ENCODE measurements at places on chromosomes 12 and 14.

- no peak for DNase-seq
These were observed 9.8 kb downstream of the CCER1 start for GRCh38 chr12:90945070-90945649.

DNA sequence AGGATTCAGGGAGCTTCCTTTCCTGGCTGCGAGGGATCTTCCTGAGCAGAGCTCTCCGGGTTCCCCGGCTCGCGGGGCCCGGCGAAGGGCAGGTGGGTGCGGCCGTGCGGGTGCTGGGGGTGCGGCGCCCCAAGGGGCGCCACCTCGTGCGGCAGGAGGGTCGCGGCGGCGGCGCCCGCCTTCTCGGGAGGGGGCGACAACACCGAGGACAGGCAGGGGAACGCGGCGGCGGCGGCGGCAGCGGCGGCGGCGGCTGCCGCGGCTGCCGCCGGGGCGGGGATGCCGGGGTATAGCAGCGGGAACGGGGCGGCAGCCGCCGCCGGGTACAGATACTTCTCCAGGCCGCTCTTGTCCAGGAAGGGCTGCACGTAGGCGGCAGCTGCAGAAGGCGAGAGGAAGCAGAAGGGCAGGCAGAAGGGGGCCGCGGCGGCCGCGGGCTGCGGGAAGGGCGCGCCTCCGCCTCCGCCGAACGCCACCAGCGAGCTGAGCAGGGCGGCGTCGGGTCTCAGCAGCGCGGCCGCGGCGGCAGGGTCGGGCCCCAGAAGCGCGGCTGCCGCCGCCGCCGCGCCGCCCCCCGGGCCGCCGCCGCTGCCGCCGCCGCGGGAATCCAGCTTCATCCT lies 2.7 kb downstream of the BHLHE41 start:
- no peak for DNase-seq

GRCh38 chr12:119692410-119692809 lies 24.5 kb downstream of the PRKAB1 start:
- DNase-seq, result no peak

DNA sequence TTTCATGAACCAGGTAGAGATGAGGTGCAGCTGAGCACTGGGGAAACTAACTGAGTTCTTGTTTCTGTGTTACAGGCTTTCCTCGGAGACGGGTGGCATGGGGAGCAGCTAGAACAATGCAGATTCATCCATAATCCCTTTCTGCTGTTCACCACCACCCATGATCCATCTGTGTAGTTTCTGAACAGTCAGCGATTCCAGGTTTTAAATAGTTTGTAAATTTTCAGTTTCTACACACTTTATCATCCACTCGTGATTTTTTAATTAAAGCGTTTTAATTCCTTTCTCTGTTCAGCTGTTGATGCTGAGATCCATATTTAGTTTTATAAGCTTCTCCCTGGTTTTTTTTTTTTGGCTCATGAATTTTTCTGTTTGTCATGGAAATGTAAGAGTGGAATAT lies 19.9 kb downstream of the MAP3K12 start:
- no peak for DNase-seq

DNA sequence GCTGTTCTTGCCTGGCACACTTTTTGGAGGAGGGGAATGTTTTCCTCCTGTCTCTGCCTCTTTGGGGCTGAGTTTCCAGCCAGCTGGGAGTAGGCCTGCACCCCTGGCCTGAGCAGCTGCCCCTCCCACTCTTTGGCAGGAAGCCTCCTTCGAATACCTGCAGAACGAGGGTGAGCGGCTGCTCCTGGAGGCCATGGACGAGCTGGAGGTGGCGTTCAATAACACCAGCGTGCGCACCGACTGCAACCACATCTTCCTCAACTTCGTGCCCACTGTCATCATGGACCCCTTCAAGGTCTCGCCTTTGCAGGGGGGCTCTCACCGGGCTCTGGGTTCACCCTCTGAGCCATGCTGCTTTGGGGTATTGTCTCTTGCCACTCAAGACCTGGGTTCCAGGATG lies 69.4 kb downstream of the FOXN4 start:
- DNase-seq, result no peak

DNA sequence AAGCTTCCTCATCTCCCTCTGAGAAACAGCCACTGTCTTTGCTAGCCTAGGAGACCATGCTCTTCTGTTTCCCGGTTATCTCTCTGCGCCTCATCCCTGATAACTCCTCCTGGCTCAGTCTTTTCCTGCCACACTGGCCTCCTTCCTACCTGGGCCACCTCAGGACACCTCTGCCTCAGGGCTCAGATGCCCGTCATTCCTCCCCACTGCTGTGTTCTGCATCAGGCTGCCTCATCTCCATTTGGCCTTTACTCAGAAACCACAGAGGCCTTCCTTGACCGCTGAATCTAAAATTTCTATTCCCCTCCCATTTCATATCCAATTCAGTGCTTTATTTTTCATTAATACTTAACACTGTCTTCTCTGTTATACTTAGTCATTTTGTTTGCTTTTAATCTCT lies 311.0 kb upstream of the RGS6 start:
- DNase-seq, result no peak

- DNase-seq, result no peak
These were observed 474.8 kb downstream of the TMTC2 start for GRCh38 chr12:83161456-83161855.

GRCh38 chr14:49879646-49880204 lies 13.2 kb upstream of the ARF6 start:
- peak; percentile 46 for DNase-seq

DNA sequence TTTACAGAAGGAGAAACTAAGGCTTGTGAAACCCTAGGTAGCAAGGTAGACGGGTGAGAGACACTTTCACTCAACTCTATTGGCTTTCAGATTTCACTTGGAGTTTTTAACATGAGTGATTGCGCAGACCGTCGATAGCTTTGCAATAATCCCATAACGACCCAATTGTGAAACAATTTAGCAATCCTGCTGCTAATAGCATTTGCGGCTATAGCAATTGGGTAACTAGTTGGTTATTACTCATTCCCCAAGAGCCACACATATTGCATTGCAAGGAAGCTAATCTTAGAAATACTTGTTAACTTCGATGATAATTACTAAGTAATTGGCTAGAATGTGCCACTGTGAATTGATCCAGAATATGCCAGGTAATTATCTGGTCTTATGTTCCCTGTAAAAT lies 159.9 kb upstream of the NOS1 start:
- no peak for DNase-seq

DNA sequence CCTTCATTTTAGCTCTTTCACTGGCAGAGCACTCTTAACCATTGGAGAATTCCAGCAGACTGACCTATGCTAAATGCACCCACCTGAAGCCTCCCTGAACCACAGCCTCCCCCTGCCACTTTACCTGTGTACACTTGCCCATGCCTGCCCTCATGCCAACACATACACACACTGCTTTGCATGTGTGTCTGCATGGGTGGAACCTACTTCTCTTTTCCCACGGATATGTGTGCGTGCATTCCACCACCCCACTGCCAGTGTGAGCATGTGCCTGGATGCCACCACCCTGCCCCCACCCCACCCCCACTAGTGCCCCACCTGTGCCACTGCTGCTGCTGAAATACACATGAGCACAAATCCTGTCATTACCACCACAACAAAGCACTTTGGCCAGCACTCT lies 49.5 kb upstream of the EEA1 start:
- DNase-seq, result no peak

GRCh38 chr14:93729993-93730392 lies 58.3 kb downstream of the PRIMA1 start:
- no peak for DNase-seq

- DNase-seq, result no peak
These were observed 342.6 kb upstream of the NAV3 start for GRCh38 chr12:77488041-77488620.

DNA sequence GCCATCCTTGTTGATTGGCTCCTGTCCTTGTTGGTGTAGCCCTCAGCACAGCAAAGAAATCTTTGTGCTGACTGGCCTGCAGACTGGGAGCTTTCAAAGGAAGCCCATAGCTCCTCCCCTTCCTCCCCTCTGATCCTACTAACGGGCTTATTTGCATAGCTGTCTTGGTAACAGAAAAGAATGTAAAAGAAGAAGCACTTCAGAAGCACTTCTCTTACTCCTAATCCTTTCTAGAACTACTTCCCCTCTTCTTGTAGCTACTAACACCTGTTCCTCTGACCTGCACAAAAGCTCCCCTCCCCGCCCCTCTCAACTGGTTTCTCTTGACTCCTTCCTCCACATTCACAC lies 14.3 kb upstream of the RIC8B start:
- DNase-seq, result peak; percentile 43

GRCh38 chr14:31196839-31197492 lies 10.6 kb downstream of the HECTD1 start:
- DNase-seq, result no peak

- no peak for DNase-seq
These were observed 88.1 kb upstream of the TMEM263 start for GRCh38 chr12:106867651-106868050.

DNA sequence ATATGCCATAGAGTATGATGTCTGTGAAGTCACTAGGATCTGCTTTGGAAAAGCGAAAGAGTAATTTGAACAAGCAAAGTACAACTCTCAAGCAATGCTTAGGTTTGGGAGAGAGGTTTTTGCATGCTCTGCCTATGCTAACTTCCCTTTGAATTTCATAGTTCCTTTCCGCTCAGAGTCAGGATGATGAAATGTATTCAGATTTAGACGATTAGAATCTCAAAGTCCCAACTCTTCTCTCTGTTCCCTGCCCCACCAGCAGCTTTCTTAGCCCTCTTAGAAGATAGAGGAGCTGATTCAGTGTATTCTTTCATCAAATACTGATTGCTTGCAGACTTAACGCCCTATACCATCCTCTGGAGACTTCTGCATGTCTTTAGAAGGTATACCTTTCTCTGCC lies 11.5 kb downstream of the RAB5B start:
- no peak for DNase-seq

- DNase-seq, result no peak
These were observed 136.8 kb downstream of the DACT1 start for GRCh38 chr14:58774531-58774930.

DNA sequence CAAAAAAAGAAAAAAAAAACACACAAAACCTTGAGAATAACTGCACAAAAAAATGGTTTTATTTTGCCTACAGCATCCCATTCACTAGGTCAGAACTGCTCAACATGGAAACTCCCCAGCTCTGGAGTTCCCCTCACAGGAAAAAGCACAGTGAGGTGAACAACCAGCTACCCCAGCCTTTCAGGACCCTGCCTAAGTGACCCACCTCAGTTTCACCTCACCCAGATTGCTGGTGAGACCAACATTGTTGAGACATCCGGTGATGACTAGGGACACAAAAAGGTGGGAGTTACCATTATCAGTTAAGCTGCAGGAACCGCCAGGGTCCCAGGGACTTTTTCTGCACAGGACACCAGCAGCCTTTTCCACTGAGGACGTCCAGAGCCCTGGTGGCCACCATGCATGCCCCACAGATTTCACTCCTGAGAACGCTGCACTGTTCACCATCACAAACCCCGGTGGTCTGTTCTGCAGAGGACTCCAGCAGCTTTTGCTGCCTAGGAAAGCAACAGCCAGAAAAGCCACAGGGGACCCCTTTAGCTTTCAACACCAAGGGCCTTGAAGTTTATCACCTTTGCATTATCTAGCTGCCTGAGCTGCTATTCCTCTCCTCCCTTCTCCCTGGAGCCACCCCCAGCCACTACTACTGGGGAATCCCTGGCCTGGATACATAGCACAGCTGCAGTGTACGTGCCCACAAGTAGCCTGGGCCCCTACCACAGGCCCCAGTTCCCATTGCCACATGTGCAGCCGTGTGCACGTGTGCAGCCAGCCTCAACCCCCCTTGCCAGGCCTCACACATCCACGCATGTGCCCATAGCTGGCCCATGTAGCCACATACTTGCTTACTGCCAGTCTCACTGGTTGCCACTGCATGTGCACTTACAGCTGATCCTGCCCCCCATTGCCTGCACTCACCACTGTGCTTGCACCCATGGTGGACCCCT lies 62.5 kb upstream of the FAR2 start:
- no peak for DNase-seq

DNA sequence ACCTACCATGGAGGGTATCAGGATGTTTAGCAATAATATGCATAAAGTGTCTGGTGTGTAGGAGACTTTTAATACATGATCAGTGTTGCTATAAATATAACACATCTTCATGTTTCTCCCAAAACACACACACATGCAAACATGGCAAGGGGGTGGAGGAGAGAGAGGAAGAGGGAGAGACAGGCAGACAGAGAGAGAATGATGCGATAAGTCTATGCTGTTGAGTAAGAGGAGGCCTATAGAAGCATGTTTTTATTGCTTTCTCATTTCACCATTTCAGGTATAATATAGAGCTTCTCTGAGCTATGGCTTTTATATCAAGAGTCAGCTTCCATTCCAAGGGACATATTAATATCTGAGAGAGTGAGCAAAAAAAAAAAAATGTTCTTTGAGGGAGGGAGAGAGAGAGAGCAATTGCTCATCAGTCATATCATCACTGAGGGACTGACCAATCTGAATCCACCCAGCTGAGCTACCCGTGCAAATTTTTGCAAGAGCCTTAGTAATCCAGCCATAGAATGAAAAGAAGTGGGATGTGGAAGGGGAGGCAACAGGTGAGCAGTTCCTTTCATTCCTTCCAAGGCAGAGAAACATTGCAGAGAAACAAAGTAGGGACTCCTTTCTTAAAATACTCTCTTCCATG lies 54.8 kb upstream of the RASSF8 start:
- DNase-seq, result no peak

GRCh38 chr12:31967539-31967938 lies 8.3 kb downstream of the RESF1 start:
- DNase-seq, result no peak

DNA sequence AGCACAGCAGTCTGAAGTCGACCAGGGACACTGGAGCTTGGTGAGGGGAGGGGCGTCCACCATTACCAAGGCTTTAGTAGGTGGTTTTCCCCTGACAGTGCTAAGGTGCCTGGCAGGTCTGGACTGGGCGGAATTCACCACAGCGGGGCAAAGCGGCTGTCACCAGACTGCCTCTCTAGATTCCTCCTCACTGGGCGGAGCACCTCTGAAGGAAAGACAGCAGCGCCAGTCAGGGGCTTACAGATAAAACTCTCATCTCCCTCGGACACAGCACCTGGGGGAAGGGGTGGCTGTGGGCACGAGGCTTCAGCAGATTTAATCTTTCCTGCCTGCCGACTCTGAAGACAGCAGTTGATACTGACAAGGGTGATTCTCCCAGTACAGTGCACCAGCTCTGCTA lies 39.1 kb downstream of the DDHD1 start:
- no peak for DNase-seq

DNA sequence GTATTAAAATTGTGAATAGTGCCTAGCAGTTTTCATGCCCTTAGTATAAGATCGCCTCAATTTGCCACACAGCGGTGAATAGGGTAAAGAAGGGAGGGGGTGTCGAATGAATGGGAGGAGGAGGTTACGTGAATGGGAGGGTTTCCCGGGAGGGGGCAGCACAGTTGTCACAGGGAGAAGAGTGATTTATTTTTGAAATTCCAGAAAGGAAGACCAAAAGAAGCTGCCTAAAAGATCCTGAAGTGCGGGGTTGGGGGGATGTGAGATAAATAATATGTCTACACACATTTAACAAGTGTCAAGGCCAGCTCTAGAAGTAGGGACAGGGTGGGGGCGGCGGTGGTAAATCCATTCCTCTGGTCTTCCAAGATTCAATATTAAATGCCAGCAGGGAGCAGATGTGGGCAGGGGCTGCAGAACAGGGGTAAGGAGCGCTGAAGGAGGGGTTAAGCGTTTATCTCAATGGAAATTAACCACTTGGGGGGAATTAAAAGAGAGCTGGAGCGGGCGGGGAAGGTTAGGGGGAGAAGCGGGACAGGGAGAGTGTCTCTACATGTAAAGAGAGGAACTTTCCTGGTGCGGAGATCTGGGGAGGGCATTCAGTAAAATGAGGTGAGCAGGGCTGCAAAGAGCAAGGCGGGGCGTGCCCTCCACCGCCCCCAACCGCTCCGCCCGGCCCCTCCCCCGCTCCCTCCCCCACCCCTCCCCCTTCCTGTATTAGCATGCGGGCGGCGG lies 867 bp downstream of the C12orf42 start:
- no peak for DNase-seq
